ENCODE measurements at places on chromosomes 11 and 22.
A peak's percentile ranks its signal among the peaks of the same experiment; 100 is the strongest.

DNA sequence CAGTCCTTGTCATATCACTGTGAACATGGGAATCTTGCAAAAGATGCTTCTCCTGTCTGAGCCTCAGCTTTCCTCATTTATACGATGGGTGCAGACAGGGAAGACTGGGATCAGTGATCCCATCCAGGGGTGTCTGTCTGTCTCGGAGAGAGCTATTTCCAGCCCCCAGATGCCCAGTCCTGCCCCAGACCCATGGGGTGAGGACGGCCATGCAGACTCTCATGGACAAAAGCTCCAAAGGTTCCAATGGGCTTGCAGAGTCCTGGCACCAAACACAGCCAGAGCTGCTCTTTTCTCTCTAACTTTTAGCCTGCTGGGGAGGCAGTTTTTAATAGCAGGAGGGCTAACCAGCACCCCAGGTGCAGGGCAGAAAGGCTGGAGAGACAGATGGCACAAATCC, 5.2 kb downstream of the SCUBE1 start:
- DNase-seq, result no peak

DNA sequence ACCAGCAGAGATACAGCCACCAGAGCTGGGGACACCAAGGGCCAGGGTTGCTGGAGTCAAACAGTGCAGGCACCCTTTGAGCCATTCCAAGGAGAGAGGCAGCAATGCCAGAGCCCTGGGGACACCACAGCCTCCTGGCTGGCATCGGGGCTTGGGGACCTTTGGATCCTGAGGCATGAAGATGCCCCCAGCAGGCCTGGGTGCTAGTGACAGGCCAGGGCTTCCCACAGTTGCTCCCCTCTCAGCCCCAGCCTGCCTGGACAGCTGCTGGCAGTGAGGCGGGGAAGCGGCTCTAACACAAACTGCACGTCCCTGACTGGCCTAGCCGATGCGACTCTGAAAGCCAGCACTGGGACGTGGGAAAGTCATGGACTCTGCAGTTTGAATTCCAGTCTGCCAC, 2.7 kb downstream of the CD5 start:
- no peak for DNase-seq

GRCh38 chr11:57972013-57972367, 51.7 kb upstream of the OR9Q1 start:
- DNase-seq, result no peak

GRCh38 chr11:72781313-72782080, 12.3 kb downstream of the STARD10 start:
- DNase-seq, result peak; percentile 44
